ENCODE measurements at places on chromosomes 13 and 19. TPM values are rescaled to one million over a fixed set of nuclear protein-coding genes. Genes with fewer than 3 reads are reported as not detected.

Gene CLDND2
- 25.0 TPM for total RNA-seq

DNA sequence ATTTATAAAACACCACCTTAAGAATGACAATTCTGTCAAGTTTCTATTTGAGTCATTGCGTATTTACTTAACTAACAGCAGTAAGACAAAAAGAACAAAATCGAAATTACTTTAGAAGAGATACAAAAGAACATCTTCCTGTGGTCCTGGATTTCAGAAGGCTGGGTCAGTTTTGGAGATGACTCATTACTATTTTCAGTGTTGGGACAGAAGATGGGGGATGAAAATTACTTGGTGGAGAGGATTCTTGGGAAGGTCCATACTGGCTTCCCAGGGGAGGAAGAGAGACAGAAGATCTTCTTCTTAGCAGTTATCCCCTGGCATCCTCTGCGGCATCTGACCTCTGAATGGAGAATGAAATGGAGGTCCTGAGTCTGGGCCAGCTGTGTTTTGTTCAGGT lies 33.5 kb upstream of the CSNK1A1L start:
- no peak for DNase-seq

Gene ATP8B3
- 1.6 TPM for total RNA-seq

- DNase-seq, result no peak
Observed at GRCh38 chr13:30033681-30034457, 183.5 kb upstream of the UBL3 start.

DNA sequence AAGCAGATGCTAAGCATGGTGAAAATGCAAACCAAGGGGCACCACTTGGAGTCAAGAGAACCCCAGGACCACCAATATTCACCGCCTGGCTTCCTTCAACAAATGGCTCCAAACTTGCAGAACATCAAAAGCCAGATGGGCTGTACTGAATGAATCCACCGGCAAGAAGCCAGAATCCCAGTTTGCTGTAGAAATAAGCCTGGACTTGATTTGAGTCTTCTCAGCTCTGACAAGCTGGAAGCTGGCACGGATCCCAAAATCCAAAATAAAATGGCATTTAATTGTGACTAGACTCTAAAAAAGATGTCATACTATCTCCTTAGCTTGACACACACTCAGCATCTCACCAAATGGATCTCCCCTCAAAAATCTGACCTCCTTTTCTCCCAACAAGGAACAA lies 11.9 kb downstream of the EFNB2 start:
- DNase-seq, result no peak

Gene CERS1
- not detected for total RNA-seq

GRCh38 chr13:36822785-36823184 lies 3.8 kb downstream of the RFXAP start:
- no peak for DNase-seq

DNA sequence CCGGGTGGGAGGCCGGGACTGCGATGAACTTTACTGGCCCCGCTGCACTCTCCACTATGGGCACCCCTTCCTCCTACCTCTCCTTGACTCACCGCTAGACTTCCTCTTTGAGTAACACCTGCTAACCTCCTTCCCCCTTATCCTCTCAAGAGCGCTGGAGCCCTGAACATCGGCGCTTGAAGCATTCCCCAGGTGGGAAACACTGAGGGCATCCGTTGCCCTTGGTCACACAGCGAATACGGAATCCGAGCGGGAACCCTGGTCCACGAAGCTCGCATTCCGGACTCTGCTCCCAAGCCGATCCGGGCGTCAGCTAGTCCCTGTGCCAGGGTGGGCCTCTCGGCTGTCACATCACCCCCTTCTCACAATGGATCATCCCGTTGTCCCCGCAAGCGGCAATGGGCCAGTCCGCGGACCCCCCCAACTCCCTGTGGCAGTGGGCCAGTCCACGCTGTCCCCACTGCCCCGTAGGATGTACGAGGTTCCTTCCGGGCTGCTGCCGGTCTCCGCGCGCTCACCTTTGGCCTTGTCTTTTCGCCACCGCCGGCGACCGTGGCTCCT lies 4.2 kb downstream of the LIPE start:
- DNase-seq, result peak; percentile 66

- DNase-seq, result no peak
Observed at GRCh38 chr19:2308114-2308556, at the start of gene LINGO3. LINGO3 (minus strand) TSS chr19:2308154; CDS start chr19:2291776, 16,378 bp downstream.

- DNase-seq, result no peak
Observed at GRCh38 chr19:2729943-2730818, 9.0 kb upstream of the DIRAS1 start.

Gene ETV2
- total RNA-seq, result 1.2 TPM

All from CD8-positive, alpha-beta memory T cell (primary cell).